ENCODE measurements at places on chromosomes 11 and 22. TPM values are rescaled to one million over a fixed set of nuclear protein-coding genes. Genes with fewer than 3 reads are reported as not detected.

The DYNC2H1 gene
- 86.5 TPM for total RNA-seq

The HBE1 gene
- total RNA-seq = not detected

The TESMIN gene
- total RNA-seq = 1.3 TPM

The CST6 gene
- 7.6 TPM for total RNA-seq

The CD81 gene
- 262 TPM for total RNA-seq

The PLA2G3 gene
- not detected for total RNA-seq

The MUC2 gene
- total RNA-seq = not detected

The SMC1B gene
- total RNA-seq = under 0.01 TPM
